NCI-H460 (cell line): ENCODE measurements at places on chromosomes 16 and 17.

DNA sequence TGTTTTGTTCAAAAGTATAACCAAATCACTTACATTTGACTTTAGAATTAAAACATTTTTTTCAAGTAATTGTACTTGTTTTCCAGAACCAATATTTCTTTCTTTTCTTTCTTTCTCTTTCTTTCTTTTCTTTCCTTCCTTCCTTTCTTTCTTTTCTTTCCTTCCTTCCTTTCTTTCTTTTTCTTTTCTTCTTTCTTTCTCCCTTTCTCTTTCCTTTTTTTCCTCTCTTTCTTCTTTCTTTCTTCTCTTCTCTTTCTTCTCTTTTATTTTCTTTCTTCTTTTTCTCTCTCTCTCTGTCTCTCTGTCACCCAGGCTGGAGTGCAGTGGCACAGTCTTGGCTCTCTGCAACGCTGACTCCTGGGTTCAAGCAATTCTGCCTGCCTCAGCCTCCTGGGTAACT is 26.4 kb upstream of the PSMC5 start:
- no peak for DNase-seq

DNA sequence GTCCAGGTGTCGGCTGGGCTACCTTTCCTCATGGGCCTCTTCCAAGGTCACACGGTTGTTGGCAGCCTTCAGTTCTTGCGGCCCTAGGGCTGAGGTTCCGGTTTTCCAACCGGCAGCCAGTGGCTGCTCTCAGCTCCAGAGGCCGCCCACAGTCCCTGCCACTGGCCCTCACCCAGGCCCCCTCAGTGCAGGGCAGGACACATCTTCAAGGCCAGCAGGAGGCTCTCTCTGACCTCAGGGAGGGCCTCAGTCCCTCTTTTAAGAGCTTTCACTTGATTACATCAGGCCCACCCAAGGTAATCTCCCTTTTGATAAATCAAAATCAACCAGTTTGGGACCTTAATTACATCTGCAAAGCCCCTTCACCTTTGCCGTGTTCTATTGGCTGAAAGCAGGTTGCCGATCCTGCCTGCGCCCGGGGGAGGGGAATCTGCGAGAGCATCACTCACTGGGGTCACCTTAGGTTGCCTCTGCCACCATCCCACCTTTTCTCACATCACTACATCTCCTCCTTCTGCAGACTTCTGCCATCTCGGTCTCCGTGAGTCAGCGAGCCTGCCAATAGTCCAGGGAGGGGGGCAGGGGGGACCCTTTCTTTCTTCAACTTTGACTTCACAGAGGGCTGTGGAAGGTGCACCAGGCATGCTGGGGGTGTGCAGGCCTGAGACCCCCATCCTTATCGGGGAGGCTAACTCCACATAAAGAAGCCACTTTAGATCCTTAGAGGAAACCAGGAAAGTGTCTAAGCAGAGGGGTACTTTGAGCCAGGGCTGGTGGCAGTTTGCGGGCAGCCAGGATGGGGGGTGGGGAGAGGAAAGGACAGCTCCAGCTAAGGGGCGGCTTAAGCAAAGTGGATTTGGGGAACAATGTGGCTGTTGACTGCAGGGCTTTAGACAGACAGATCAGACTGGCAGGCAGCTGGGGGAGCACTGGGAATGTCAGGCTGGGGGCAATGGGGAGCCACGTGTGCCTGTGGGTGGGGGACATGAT is 28.8 kb upstream of the NXPH3 start:
- DNase-seq, result no peak

- DNase-seq, result no peak
These were observed 17.5 kb downstream of the MAP3K14 start for GRCh38 chr17:45299361-45299760.

- DNase-seq, result no peak
These were observed 19.3 kb downstream of the ZNF750 start for GRCh38 chr17:82820278-82821251.

DNA sequence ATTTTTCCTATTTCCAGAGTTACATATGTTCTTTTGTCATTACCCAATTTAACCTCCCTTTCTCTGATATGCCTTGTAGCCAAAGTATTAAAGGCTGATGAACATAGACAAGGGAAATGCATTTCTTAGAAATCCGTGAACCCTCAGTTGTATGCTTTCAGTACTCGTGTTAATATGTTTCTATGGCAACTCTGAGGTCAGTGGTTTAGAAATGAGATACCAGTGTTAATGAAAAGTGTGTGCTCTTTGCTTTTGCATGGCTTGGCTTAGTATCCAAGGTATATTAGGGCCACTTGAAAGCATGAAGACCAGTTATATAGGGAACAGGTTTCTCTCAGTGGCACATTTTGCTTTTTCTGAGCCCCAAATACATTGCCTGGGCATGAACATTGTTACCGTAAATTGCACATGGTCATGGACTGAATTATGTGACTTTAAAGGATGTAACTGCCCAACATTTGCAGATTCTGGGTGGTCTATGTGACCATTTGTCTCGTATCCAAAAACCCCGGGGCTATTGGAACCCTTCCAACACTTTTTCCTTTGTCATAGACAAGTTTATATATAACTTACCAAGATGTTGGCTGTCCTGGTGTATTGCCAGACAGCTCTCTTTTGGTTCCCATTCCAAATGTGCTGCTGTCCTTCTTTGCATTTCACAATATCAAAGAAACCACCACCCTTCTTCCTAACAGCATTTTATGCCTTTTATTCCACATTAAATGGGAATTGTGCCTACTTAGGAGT is 17.5 kb downstream of the ABHD15 start:
- DNase-seq, result no peak

- no peak for DNase-seq
These were observed 43.4 kb downstream of the TNFRSF13B start for GRCh38 chr17:16928406-16929034.

DNA sequence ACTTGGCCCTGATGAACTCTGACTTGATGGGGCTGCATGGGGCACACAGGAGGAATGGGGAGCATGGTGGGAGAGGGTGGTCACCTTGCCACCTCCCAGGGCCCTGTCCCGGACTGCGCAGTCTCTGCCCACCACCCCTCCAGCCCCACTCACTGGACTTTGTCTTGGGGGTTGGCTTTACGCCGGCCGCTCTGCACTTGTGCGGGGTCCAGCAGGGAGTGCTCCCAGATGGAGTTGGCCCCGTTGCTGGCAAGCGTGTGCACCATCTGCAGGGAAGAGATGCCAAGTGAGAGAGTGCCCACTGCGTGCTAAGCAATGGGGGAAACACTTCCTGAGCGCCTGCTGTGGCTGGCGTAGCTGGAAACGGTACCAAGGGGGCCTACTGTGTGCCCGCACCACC is 6.7 kb downstream of the GIT1 start:
- no peak for DNase-seq

GRCh38 chr16:88896238-88897070 is 30.0 kb upstream of the PABPN1L start:
- DNase-seq, result no peak

- DNase-seq, result no peak
These were observed 10.3 kb downstream of the KNOP1 start for GRCh38 chr16:19707569-19708295.

GRCh38 chr16:67406111-67406971 is 9.9 kb downstream of the ZDHHC1 start:
- DNase-seq, result no peak

GRCh38 chr16:87123356-87124001 is 193.7 kb downstream of the C16orf95 start:
- DNase-seq, result no peak

- peak; percentile 75 for DNase-seq
These were observed 376.3 kb downstream of the CNTNAP4 start for GRCh38 chr16:76653390-76654026.

- peak; percentile 14 for DNase-seq
These were observed 269.8 kb upstream of the MYOCD start for GRCh38 chr17:12395733-12396354.

DNA sequence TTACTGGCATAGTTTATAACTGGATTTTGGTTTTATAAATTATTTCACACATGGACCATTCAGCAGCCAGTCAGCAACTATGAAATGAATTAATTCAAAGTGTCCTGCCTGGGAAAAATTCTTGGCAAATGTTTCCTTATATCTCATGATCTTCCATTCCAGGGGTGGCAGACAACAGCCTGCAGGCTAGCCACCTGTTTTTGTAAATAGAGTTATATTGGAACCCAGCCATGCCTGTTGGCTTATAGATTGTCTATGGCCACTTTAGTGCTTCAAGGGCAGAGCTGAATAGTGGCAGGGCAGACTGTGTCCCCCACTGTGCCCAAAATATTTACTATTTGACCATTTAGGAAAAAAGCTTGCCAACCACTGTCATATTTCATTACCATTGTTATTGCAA is 613.7 kb downstream of the TMEM114 start:
- no peak for DNase-seq

DNA sequence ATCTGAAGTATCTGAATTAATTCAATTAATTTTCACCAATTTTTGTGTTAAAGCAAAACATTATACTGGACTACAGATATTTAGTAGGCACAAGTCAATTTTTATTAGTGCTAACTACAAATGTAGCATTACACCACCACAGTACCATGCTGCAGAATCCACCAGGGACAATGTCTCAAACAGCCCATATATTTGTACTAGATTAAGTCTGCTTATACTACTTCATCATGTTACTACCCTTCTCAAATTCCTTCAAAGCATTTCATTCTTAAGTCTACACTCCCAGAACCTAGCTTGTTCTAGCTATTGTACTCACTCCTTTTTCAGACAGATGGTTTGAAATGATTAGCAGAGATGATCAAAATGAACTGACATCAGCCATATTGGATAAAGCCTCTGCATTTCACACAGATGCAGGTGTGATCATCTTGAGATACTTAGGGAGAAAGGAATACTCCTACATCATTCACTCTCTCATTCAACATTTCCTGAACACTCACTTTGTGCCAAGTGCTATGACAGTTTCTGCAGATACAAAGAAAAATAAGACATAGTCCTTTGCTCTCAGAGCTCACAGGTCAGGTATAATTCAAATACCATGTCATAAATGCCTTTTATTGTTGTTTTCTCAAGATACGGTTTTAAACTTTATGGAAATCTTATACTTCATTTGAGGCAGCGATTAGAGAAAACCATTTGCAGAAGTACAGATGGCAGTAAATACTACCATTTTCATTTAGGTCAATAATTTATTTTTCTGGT is 47.7 kb downstream of the SMURF2 start:
- DNase-seq, result no peak

DNA sequence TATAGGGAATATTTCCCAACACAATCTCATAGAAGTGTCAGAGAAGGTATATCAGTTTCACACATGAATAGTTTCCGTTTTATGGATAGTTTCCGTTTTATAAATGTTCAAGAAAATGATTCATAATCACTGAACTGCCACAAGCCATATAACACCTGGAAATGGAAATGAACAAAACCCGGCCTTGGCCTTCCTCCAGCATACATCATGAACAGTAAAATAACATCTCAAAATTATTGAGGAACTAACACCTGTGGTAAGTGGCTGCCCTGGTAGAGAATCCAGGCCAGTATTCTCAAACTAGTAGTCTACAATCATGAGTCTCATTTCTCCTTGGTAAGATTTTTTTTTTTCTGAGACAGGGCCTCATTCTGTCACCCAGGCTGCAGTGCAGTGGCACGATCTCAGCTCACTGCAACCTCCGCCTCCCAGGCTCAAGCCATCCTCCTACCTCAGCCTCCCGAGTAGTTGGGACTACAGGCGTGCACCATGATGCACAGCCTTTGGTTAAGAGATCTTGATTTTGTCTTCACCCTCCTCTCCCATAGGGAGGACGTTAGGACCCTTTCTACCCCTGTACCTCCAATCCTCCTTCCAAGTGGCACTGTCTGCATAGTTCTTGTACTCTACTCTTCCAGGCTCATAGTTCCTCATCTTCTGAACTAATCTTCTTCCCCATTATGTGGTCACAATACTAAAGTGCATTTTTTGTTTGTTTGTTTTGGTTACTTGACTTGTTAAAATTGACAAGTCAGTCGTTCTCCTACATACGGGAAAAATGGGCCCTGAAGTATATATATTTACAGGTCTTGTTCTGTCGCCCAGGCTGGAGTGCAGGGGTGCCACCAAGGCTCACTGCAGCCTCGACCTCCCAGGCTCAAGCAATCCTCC is 15.0 kb upstream of the RGS9 start:
- no peak for DNase-seq

GRCh38 chr16:67731753-67732095 is 12.6 kb upstream of the GFOD2 start:
- no peak for DNase-seq

- no peak for DNase-seq
These were observed 75.8 kb upstream of the MED13 start for GRCh38 chr17:62140836-62141235.

DNA sequence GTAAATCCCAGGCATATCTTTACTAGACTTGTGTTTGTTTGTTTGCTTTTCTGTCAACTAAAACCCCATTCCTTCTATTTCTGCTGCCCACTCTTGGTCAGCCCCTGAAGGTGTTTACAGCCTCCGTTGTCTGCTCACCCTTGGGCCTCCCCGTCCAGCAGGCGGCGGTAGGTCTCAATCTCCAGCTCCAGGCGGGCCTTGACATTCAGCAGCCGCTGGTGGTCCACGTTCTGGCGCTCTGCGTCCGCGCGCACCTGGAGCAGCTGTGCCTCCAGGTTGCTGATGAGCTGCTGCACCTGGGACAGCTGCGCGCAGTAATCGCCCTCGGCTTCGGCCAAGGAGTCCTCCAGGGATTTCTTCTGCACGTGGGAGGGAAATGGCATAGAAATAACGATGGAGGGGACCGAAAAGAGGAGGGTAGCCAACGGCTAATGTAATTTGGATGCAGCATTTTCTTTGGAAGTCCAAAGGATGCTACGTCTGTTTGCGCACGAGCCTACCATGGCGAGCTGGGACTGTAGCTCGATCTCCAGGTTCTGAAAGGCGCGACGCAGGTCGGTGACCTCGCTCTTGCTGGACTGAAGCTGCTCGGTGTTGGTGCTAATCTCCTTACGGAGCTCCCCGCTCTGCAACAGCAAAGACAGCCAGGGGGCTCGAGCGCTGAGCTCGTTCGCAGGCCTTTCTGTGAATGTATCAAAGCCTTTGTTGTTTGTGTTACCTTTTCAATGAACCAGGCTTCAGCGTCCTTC is 3.9 kb downstream of the KRT12 start:
- DNase-seq, result no peak

DNA sequence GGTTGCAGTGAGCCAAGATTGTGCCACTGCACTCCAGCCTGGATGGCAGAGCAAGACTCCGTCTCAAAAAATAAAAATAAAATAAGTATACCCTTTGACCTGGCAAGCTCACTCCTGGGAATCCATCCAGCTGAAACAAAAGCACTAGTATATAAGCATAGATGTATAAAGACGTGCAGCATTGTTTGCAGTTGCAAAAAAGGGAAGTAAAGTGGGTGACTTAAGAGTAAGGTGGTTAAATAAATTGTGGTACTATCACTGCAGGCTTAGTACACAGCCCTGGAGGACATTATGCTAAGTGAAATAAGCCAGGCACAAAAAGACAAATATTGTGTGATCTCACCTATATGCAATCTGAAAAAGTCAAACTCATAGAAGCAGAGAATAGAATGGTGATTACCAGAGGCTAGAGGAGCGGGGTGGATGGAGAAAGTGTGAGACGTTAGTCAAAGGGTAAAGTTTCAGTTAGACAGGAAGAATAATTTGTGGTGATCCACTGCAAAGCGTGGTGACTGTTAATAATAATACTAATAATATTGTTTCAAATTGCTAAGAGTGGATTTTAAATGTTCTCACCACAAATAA is 113.0 kb downstream of the MYO1D start:
- DNase-seq, result no peak

GRCh38 chr17:28554565-28554964 is 2.1 kb upstream of the UNC119 start:
- DNase-seq, result no peak

GRCh38 chr16:25219070-25219737 is 2.5 kb downstream of the AQP8 start:
- DNase-seq, result no peak
